ENCODE measurements at places on chromosomes 6 and 20.

- no peak for DNase-seq
Observed at GRCh38 chr20:18527836-18528235, 20.1 kb downstream of the SEC23B start.

DNA sequence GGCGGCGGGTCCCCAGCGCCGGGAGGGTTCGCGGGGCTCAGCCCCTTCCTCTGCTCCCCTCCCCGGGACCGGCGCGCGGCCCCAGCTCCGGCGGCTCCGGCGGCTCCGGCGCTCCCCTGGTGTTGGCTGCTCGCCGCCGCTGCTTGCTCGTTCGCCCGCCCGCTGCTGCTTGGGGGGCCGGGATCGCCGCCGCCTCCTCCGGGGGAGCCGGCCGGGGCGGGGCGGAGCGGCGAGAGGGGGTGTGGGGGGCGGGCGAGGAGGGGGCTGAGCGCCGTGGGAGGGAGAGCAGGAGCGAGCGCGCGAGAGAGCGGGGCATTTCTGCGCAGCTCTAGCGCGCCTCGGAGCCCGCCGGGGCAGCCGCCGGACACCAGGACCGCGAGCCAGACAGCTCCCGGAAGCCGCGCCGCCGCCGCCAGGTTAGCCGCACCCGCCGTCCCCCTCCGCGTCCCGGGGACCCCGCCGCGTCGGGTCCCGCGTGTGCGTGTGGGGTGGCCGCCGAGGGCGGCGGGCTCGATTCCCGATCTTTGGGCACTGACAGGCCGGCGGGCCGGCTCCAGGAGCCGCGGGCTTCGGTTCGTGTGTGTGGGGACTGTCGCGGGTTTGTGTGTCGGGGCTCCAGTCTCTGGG lies 62.0 kb upstream of the EPB41L1 start:
- DNase-seq = no peak

- DNase-seq = no peak
Observed at GRCh38 chr6:30926644-30927043, 5.3 kb downstream of the SFTA2 start.

- DNase-seq = no peak
Observed at GRCh38 chr6:135021310-135022049, 33.1 kb downstream of the HBS1L start.

GRCh38 chr6:144816936-144817335 lies 531.8 kb downstream of the UTRN start:
- DNase-seq = no peak

DNA sequence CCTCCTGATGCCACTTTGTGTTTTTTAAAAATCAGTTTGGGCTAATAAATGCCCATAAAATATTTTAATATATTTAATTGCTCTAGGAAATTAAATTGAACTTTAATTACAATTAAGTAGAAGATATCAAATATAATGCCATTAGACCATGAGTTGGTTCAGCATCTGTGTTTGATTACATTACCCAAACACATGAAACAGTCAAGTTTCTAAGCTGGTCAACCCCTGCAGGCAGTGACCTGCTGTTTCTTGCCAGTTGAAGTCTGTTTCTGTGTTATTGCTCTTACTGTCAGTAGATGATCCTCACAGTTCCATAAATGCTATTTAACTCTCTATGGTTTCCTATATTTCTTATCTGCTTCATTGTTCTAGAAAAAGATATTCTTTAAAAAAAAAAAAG lies 9.7 kb upstream of the TENT5A start:
- no peak for DNase-seq

Measured in GM12892 (cell line).